ENCODE measurements at places on chromosomes 4 and X.

DNA sequence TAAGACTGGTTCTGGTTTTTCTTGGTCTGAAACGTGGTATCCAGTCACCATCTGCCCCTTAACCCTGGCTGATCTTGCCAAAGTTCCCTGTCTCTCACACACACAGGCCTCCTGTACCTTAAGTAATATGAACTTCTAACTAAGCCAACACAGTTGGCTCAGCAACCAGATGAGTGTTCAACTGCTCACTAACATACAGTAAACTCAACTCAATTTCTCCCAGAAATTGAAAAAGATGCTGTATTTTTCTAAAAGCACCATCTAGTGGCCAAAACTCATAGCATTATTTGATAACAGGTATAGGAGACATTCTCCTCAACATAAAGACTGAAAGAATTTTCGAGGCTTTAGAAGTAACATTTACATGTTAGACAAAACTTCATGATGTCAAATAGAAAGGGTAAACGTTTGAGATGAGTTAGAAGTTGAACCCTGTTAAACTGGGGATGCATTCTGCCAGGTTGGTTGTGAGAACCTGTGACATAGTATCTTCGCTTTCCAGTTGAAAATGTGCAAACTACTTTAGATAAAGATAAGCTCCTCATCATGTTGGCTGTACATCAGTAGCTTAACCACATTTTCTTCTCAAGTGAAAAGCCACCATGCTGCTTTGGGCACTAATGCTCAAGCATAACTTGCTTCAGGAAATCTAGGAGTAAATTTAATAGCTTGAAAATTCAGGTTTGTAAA, 31.2 kb downstream of the CCNI start:
- peak; percentile 74 for DNase-seq

- DNase-seq = no peak
Measured at GRCh38 chr4:157912212-157912611, 260.6 kb downstream of the GASK1B start.

GRCh38 chrX:427812-428725, 41.4 kb upstream of the PPP2R3B start:
- peak; percentile 7 for DNase-seq

GRCh38 chrX:81957318-81957717, 755.4 kb downstream of the SH3BGRL start:
- no peak for DNase-seq

DNA sequence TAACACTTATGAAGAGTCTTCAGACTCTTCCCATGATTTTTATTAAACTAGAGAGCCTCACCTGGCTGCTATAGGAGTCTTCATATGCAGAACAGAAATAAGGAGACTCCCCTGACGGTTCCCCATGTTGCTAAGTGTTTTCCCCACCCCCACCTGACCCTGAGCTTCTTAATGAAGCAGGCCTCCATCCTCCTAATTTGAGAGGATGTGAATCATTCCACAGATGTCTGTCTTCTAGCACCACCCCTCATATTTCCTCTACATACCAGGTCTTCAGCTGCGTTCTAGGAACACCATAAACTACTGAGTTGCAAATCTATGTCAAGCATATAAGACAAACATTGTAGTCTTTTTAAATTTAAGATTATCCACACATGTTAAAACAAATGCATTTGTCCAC, 36.9 kb downstream of the RP2 start:
- peak; percentile 45 for DNase-seq

DNA sequence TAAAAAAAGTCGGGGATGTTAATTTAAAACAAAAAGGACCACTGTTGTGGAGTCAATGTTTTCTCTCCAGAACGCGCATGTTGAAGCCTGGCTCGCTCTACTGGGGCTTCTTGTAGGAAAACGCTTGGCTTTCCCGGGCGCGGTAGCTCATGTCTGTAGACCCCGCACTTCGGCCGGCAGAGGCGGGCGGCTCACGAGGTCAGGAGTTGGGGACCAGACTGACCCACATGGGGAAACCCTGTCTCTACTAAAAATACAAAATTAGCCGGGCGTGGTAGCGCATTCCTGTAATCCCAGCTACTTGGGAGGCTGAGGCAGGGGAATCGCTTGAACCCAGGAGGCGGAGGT, 15.6 kb downstream of the NELFA start:
- no peak for DNase-seq

DNA sequence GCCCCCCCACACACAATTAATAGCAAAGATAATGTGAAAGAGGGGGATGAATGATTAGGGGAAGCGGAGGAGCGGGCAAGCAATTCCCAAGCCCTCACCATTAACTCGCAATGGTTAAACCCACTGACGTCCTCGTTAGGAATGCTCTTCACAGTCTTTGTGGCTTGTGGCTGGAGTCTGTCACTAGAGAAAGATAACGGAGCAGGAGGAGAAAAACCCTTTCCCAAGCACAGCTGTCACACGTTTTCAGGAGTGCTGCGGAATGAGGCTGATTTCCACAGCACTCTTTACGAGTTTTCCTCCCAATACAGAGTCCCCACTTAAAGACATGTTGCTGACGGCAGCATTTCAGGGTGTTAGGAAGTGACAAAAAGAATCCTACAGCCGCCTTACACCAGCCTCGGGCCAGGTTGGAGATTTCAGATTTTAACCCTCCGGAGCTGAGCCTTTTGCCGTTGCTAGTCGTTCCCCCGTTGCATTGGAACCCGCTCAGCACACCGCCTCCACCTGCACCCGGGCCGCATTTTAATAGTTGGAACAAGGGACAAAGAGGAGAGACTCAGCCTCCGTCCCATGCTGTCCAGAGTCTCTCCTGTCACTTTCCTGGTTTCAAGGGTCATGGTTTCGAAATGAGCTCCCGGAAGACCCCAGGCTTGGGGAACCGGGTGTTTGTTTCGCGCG, 92.2 kb downstream of the GEMIN8 start:
- peak; percentile 13 for DNase-seq

GRCh38 chr4:41160012-41160789, 54.1 kb downstream of the APBB2 start:
- peak; percentile 98 for DNase-seq

- no peak for DNase-seq
Measured at GRCh38 chr4:90992213-90992612, 865.0 kb downstream of the CCSER1 start.

- DNase-seq = no peak
Measured at GRCh38 chr4:5865896-5866599, 26.8 kb downstream of the CRMP1 start.

GRCh38 chrX:131729295-131729694, 185.4 kb downstream of the OR13H1 start:
- DNase-seq = no peak

GRCh38 chr4:129334136-129334535, 238.2 kb downstream of the C4orf33 start:
- no peak for DNase-seq

DNA sequence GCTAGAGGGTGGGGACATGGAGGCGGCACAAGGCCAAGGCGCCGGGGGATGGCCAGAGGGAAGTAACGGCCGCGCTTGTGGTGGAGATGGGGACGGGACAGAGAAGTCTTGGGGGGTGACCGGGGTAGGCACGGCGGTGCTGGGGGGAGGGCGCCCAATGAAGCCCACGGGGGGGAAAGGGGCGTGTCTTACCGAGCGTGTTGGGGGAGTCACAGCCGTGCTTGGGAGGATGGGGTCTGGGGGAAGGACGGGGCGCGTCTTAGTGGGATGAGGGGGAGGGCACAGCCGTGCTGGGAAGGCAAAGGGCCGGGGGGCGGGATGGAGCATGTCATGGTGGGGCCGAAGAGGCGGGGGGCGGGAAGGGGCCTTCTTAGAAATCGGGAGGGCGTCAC, 952 bp downstream of the ARSD start:
- DNase-seq = no peak

- no peak for DNase-seq
Measured at GRCh38 chrX:123206176-123206575, 22.1 kb downstream of the GRIA3 start.

DNA sequence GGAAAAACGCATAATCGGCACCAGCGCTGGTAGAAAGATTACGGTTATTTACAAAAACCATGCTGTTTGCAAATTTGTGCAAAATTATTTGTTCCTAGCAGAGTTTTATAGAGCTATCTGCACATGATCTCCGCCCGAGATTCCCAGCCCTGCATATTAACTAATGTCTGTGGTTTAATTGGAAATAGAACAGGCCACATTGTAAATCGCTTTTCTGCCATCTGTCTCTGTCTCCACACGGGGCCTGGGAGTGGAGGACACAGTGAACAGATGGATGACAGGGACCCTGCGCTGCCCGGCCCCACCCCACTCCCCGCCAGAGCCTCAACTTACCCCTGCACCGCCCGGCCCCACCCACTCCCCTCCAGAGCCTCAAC, 126.9 kb downstream of the FAM53A start:
- no peak for DNase-seq

- peak; percentile 43 for DNase-seq
Measured at GRCh38 chr4:80011636-80012236, 61.3 kb downstream of the ANTXR2 start.

DNA sequence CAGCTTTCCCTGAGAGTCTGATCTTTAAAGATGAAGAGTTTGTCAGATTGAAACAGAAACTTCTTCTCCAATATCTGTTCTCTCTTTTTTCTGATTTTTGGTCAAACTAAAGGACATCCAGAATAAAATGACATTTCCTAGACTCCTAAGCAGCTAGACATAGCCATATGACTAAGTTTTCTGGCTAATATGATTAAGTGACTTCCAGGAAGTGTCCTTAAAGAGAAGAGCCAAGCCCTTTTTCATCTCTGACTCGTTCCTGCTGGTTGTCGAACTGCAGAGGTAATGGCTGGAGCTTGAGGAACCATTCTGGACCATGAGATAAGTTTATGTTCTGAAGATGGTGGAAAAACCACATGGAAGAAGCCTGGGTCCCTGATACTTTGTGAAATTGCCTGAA, 546.0 kb downstream of the BCOR start:
- DNase-seq = no peak

DNA sequence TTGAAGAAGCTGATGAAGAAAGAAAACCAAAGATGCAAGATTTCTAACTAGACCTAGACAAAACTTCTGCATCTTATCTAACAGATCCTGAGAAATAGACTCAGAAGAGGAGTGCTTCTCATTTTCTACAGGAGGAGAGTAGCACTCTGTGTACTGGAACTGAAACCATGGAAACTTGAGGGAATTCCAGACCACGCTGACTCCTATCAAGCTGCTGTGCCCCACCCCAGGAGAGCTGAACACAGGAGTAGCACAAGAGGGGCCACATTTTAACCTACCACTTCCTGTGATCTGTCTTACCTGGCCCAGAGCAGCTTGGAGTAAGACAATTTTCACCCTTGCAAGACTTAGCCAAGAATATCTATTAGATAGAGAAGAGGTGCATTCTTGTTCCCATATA, 248.9 kb downstream of the SCFD2 start:
- no peak for DNase-seq

DNA sequence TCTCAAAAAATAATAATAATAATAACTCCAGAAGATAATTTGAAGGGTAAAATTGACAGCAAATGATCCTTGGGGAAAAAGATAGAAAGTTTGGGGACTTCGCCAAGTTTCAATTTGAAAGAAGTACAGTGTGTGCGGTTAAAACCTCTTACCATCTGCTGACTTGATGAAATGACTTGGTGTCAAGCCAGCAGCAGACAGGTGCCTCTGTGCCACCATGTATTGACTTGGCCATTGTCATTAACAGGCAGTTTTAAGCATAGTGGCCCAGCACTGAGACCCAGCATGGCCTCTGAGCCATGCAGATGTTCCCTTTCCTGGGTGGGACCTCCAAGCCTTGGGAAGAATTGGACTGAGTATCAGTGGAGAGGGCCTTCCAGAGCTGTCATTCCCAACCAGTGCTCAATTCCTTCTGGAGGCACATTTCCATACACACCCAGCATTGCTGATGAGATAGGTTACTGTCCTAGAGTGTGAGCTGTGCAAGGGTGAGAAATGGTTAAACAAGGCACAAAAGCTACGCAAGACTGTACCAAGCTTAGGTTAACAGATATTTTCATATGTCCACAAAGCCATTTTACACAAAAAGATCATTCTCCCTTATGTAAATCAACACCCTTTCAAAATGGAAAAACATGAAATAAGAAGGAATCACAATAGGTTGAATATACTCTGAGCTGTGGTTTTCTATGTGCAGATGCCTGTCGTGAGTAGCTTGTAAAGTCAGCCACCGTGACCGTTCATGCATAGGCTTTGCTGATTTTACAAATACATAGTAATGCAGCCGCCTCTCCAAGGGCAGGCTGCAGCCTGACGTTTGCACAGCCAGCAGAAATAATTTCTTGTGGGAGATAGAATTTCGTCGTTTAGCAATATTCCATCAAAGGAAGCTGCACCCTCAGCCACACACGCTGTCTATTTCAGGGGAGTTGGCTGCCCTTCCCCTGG, 59.4 kb upstream of the FBXW7 start:
- DNase-seq = no peak

- DNase-seq = no peak
Measured at GRCh38 chrX:107669261-107669660, 41.0 kb downstream of the PRPS1 start.

DNA sequence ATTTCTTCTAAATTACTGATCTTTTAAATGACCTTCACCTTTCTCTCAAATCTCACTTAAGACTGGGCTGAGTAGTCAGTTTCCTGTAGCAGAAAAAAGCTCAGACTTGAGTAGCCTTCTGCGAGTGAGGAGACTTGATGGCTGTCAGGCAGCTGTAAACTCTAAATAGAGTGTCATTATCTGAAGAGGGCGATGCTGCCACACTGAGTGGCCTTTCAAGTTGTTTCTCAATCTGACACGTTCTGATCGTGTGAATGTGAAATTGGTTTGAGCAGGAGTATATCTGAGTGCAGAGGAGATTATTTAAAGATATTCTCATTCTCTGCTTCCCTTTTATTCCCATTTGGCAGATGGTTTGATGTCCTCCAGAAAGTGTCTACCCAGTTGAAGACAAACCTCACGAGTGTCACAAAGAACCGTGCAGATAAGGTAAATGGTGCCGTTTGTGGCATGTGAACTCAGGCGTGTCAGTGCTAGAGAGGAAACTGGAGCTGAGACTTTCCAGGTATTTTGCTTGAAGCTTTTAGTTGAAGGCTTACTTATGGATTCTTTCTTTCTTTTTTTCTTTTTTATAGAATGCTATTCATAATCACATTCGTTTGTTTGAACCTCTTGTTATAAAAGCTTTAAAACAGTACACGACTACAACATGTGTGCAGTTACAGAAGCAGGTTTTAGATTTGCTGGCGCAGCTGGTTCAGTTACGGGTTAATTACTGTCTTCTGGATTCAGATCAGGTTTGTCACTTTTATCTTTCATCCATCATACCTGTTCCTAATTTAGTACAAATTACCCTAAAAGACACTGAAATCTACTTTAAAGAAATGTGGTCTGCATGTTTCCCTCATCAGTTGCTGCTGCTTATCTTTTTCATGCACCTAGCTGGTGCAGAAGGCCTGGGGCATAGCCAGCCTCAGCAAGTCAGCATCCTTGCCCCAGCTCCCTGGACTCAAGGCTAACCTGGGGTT, 74.3 kb upstream of the MSANTD1 start:
- no peak for DNase-seq
